ENCODE measurements at places on chromosomes 3 and 15.

DNA sequence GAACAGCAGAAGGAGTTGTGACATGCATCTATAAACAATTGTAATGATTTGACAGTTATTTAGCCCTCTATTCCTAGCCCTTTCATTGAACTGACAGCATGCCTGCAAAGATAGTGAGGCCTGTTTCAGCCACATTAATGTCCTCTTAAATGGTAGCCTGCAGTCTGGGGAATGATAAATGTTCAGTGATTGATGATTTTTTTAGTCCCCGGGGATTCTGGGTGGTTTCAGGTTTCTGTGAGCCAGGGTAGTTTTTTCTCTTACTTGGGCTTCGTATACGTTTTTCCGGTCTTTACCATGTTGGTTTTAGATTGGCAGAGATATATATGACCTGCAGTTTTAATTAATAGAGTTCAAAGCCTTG is 172.0 kb downstream of the TCF12 start:
- no peak for DNase-seq

- no peak for DNase-seq
Measured at GRCh38 chr3:34676436-34676835, 878.0 kb downstream of the PDCD6IP start.

DNA sequence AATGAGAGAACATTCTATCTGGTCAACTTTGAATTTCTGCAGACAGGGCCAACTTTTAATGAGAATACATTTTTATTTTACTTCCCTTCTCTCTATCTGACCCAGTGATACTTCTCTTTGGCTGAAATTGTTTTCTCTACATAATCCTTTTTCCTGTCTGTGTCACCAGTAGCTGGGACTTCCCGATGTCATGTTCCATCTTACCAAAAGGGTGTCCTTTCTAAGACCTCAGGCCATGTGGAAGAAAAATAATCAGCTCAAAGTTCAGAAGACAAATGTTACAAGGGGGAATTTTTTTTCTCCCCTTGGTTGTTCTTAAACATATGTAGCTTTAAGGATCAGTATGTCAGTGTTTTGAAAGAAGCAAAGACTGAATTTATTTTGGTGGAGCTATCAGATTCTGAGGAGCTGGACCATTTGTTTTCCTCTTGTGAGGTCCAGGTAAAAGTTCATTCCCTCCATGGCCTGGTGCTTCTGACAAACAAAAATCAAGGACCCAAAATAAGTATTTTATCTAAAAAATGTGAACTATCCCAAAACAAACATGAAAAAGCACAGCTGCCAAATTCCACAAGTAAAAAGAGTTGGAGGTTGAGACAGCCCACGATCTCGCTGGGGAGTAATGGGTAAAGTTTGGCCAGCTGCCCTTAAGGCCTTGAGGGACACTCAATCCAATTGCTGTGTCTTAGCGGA is 859.4 kb upstream of the NR2F2 start:
- DNase-seq, result no peak

GRCh38 chr15:68663526-68663925 is 84.7 kb downstream of the CORO2B start:
- DNase-seq, result no peak

DNA sequence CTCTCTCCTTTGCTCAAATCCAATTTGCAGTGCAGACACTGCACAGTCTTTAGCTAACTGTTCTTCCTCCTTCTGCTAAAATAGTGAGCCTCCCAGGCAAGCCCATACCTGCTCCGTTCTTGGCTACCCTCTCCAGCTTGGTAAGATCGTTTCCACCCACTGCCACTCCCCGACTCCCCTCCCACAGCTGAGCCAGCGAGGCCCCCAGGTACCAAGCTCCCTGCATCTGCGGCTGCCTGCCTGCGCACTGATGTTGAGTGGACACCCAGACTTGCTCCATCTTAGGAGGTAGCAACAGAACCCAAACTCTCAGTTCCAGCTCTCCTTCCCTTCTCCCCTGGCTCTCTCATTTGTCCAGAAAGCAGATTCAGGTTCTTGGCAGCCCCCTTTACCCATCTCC is 7.9 kb upstream of the TNK2 start:
- no peak for DNase-seq

DNA sequence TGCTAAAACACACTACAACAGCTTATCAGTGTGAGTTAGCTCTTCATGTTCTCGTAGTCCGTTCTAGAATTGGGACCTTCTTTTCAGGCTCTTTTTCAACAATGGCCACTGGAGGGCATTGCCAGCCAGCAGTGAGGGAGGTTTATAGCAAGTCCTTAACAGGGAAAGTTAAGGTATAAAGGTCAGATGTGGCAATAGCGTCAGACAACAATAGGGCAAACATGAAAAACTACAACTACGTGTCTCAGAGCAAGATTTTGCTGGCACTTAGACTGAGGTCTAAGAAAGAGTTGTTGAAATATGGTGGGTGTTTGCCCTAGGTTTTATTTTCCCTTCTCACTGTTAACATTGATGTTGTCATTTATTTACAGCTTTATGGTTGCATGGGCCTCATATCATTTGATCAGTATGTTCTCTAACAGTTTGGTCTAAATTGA is 161.4 kb downstream of the GMNC start:
- DNase-seq, result no peak

DNA sequence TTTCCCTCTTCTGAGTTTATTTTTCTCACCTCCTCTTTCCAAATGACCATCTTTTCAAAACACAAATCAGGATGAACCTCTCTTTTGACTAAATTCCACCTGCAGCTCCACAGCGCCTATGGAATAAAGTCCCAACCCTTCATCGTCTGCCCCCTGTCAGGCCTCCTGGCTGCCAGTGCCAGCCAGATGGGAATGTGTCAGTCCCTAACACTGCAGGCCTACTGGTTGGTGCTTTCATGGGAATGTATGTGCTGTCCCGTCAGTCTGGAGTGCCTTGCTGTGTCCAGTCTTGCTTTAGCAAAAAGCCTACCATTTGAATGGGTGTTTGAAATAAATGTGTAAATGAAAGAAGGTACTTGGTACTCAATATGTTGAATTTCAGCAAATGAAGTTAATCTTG is 310.1 kb downstream of the THSD4 start:
- DNase-seq, result no peak

DNA sequence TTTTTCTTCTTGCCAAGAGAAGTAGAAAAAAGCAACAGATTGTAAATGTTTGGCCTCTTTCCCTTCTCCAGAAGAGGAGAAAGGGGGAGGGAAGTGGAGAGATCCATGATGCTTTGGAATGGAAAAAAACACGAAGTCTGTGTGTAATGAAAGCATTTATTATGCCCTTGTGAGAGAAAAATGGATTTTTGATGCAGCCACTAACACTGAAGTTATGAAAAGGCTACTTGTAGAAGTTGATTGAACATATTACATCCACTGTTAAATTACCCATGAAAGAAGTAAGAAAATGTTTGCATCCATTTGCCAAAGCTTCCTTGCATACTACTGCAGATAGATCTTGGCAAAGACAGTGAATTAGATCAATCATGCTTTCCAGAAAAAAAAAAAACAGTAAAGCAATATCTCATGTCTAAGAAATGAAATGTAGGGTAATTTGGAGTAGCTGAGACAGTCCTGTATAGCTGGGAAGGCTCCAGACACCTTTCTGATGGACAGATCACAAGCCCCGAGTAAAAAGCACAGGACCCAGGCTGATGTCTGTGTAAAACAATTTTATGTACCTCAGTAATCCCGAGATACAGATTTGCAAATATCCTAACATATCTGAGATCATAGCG is 295.5 kb downstream of the PLOD2 start:
- no peak for DNase-seq

DNA sequence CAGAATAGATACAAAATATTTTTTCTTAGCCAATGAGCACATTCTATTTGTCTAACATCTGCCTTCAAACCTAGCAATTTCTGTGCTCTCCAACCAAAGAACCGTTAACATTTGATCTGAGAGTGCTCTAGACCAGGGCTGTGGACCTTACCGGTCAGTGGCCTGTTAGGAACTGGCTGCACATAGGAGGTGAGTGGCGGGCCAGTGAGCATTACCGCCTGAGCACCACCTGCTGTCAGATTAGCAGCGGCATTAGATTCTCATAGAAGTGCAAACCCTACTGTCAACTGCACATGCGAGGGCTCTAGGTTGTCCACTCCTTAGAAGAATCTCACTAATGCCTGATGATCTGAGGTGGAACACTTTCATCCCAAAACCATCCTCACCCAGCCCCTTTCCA is 131.7 kb downstream of the CADM2 start:
- no peak for DNase-seq

GRCh38 chr15:75198560-75199356 is 2.9 kb upstream of the C15orf39 start:
- DNase-seq, result no peak

GRCh38 chr3:14252321-14253021 is 73.9 kb downstream of the LSM3 start:
- no peak for DNase-seq

DNA sequence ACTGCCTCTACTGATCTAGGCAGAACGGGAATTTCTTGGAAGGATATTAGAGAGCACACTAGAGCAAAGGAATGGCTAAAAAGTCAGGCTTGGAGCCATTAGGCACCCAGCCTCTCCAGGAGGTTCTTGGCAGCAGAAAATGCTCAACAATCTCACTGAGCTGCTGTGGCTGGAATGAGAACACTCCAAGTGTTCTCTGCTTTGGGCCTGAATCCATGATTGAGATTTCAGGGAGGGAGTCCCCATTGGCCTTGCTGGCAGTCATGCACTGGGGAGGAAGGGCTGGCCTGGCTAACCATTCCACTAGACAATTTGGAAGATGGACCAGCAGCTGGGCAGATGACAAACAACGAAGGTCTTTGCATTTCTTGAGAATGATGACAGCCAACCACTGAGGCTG is 362.6 kb downstream of the SHQ1 start:
- DNase-seq, result no peak

- DNase-seq, result no peak
Measured at GRCh38 chr3:14248849-14249523, 70.4 kb downstream of the LSM3 start.

DNA sequence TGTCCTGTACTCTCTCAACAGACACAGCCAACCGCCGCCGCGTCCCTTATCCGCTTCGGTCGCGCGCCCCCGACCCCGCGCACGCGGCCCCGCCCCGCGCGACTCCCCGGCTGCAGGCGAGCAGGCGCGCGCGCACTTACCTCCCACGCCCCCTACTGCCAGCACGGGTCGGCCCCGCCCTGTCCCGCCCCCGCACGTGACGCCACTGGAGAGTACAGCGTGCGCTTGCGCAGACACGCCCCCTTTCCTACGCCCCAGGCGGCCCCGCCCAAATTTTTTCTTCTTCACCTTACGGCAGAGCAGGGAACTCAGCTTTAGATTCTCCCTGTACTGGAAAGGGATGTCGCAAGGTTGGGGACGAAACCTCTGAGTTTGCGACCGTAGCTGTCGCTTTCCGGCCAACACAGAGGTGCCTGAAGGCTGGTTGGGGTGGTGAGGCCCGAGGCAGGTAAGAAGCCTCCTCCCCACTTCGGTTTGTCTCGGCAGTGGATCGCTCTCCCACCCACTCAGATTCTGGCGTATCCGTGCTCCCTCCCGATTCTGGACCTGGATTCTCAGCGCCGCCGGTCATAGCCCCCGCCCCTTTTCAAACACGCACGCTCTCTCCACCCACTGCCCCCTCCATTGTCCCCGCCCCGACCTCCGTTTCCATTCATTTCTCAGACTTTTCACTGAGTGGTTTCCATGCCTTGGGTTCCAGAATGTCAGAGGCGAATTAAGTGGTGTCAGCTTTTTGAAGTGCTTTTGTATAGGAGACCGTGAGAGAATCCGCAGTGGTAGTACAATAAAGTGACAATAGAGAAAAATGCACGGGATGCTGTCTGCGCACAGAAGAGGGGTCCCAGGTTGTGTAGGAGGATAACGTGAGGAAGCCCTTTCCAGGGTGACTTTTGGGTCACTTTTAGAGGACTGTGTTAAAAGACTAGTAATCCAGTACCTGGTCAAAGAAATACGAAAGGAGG is at the start of the genes MYO9A and SENP8:
MYO9A (minus strand) TSS at position 134 of the 962 bp plus-strand sequence. CDS start 71,587 bp downstream, outside the sequence.
SENP8 (plus strand) TSS at position 387 of the 962 bp plus-strand sequence. CDS start 21,221 bp downstream, outside the sequence.
- DNase-seq, result peak; percentile 98

GRCh38 chr15:62874959-62875625 is 167.5 kb upstream of the TPM1 start:
- no peak for DNase-seq

GRCh38 chr15:92077353-92078085 is 224.0 kb downstream of the SLCO3A1 start:
- DNase-seq, result peak; percentile 59

GRCh38 chr15:71628988-71629770 is 181.2 kb upstream of the NR2E3 start:
- DNase-seq, result no peak
